CD8-positive, alpha-beta memory T cell (primary cell): ENCODE measurements at places on chromosomes 16 and 17.

DNA sequence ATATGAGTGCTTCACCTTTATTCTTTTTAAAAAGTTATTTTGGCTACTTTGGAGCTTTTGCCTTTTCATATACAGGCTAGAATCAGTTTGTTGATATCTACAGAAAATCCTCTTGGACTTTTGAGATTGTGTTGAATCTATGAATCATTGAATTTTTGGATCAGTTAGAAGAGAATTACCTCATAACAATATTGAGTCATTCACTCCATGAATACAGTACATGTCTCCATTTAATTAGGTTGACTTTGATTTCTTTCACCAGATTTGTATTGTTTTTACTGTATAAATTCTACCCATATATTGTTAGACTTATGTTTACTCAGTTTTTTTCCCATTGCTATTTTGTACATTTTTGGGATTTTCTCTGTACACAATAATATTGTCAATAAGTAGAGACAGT lies 54.4 kb downstream of the TAOK1 start:
- no peak overlapping the region for H3K27ac ChIP-seq
- no peak overlapping the region for H3K4me3 ChIP-seq
- peaks cover 23% of the 10 kb centered on the region for H3K4me1 ChIP-seq
- DNase-seq: no peak

- no peak overlapping the region for H3K4me3 ChIP-seq
- no peaks in the 10 kb centered on the region for H3K27me3 ChIP-seq
- no peak overlapping the region for H3K27ac ChIP-seq
- no peak for DNase-seq
- no peaks in the 10 kb centered on the region for H3K4me1 ChIP-seq
- no peaks in the 10 kb centered on the region for H3K36me3 ChIP-seq
Measured at GRCh38 chr16:13306161-13306995, 405.0 kb downstream of the SHISA9 start.

GRCh38 chr17:82959242-82959930 lies 119.6 kb upstream of the ZNF750 start:
- no peak overlapping the region for H3K4me3 ChIP-seq
- no peak overlapping the region for H3K27ac ChIP-seq
- no peak for DNase-seq
- no peaks in the 10 kb centered on the region for H3K36me3 ChIP-seq

DNA sequence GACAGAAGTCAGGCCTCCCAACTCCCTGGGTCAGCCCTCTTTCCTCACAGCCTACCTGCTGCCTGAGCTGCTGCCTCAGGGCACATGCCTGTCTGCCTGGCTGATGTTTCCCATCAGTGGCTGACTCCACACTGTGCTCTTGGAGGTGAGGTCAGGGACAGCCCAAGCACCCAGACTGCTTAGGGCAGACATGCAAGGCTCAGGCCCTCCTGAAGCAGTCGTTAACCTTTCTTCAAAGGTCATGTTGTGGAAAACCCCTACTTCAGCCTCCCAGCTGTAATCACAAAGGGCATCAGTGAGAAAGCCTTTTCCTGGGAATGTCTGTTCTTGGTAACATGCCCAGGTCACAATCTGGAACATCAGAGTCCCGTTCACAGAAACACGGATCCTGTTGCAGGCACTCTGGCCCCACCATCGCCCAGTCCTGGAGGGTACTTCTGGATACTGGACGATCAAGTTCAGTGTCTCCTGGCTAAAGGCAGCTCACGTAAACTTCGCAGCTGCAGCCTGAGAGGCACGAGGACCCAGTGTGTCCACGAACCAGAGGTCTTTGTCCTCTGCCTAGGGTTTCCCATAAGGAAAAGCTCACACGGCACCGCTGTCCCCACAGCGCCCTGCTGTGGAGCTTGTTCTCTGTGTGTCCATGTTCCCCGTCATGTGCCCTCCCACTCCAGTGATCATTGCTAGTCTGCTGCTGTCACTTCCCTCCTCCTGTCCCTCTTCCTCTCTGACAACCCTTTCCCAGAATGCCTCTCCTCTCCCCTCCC lies 54.9 kb downstream of the GNAO1 start:
- H3K4me3 ChIP-seq: no peak overlapping the region
- no peaks in the 10 kb centered on the region for H3K27me3 ChIP-seq
- DNase-seq: no peak
- no peaks in the 10 kb centered on the region for H3K4me1 ChIP-seq
- H3K36me3 ChIP-seq: no peaks in the 10 kb centered on the region
- no peak overlapping the region for H3K27ac ChIP-seq

GRCh38 chr17:80866050-80866793 lies 125.4 kb upstream of the CHMP6 start:
- H3K4me3 ChIP-seq: no peak overlapping the region
- peak; percentile 40 for DNase-seq
- H3K36me3 ChIP-seq: peaks cover 5% of the 10 kb centered on the region
- no peak overlapping the region for H3K27ac ChIP-seq
- no peaks in the 10 kb centered on the region for H3K27me3 ChIP-seq

GRCh38 chr17:29587591-29587990 lies 1.9 kb downstream of the GIT1 start:
- no peaks in the 10 kb centered on the region for H3K36me3 ChIP-seq
- H3K4me1 ChIP-seq: peaks cover 73% of the 10 kb centered on the region
- no peak for DNase-seq
- H3K27ac ChIP-seq: no peak overlapping the region
- no peaks in the 10 kb centered on the region for H3K27me3 ChIP-seq
